ENCODE measurements at places on chromosomes 1 and 21.
A peak's percentile ranks its signal among the peaks of the same experiment; 100 is the strongest.

DNA sequence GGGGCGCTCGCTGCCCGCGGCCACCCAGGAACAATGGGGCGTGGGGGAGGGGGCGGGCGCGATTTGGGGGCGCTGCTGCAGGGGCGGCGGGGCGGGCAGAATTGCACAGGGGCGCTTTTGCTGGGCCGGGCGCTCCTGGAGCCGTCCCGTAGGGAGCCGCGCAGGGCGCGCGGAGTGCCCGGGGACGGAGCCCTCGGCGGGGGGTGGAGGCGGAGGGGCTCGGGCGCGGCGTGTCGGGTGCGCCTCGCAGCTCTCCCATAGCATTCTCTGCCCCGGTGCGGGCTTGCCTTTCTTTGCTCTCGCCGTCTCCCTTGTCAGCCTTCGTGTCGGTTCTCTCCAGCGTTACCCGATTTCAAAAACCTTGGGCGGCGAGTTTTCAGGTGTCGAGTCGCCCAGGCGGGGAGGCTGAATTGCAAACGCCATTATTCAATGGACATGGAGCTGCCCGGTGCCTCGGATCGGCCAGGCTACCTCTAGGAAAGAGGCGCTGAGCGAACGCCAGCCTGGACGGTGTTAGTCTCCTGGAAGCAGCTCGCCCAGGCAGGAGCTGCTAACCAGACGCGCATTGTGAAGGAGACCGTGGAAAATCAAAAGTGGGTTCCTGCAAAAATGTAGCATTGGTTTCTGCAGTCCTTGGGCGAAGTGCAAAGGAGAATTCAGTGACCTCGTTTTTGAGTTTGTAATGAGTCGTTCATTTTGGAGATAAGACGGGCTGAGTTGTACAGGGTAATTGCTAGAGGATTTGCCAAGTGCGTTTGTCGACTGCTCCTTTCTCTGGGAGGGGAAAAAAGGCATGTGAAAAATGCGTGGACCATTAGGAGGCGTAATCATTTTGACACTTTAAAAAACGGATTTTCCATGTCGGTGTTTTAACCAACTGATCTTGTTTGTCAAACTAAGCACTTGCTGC lies 626 bp downstream of the CXADR start:
- DNase-seq, result peak; percentile 65

- DNase-seq, result no peak
Measured at GRCh38 chr1:1439546-1440261, 4.2 kb downstream of the VWA1 start.

GRCh38 chr1:201470581-201470980 lies 1.6 kb upstream of the PHLDA3 start:
- no peak for DNase-seq

DNA sequence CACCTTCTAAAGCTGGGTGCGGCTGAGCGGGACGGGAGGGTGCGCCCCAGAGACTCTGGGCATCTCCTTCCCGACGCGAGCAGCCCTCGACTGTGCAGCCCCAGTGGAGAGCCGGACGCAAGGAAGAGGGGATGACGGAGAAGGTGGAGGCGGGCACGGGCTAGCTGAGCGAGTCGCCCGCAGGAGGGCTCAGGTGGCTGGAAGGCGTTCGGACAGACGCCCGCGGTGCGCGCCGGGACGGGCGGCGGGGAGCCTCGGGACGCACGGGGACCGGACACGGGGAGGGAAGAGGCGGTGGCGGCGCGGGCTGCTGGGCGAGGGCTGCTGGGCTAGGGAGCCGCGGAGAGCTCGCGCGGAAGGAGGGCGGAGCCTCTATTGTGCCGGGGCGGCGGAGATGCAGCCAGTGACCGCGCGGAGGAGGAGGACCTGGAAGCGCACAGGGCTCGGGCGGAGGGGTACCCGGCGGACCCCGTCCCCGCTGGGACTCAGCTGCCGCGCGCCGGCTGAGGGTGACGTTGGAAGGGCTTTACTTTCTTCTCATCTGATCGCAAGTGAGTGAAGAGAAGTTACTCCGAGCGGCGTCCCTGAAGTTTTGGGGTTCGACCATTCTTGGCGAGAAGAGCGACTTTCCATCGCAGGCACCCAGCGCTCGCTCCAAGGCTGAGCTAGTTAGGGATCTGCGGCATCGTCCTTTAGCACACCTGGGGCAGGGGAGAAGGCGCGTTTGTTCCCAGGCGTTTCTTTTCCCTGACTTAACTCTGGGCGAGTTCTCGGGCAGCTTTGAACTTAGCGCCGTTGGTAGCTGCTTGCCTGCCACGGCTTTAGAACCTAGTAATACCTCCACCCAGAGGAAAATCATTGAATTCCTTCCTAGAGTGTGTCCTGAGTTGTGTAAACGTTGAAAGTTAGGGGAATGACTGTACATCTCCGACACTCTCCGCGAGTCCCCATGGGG lies at the start of gene OLFML2B:
Gene OLFML2B (minus strand): TSS at position 323 of the 955 bp plus-strand sequence. CDS start 439 bp downstream, outside the sequence.
- DNase-seq, result peak; percentile 57

DNA sequence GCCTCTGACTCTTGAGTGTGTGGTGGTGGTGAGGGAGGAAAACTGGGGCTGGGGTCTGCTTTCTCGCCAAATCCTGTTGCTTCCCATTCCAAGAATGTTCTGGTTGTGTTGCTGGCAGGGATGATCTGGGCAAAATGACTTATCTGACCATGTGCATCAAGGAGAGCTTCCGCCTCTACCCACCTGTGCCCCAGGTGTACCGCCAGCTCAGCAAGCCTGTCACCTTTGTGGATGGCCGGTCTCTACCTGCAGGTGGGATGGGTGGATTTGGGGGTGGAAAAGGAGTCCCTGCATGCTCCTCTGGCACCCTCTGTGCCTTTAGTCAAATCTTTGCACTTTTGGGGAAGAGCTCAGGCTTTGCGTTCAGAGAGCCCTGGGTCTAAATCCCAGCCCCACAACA lies 18.1 kb downstream of the CYP4B1 start:
- no peak for DNase-seq

- no peak for DNase-seq
Measured at GRCh38 chr21:40902993-40903392, 56.0 kb upstream of the DSCAM start.

- peak; percentile 65 for DNase-seq
Measured at GRCh38 chr21:14306126-14306907, 76.6 kb downstream of the HSPA13 start.

DNA sequence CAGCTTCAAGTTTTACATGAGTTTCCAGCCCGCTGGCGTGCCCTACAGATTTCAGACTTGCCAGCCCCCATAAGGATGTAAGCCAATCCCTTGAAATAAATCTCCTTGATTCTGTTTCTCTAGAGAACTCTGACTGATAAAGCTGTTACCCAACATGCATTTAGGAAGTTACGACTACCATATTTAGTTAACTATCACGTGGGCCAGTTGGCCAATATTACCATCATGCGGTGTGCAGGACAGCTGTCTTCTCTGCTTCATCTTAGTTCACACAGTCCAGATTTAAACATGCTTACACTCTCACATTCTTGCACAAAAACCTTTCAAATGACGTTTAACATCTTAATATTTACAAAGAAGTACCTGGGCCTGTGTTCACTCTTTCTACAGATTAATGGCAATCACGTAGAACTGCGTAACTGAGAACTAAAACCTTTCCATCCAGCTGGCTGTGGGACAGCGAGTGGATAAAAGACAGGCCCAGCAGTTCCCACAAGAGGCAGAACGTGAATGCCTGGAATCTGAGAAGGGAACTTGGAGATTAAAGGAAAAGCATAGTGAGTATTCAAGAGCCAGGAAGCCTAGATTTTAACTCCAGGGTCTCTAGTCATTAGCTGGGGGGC lies 20.8 kb downstream of the FAM177B start:
- DNase-seq, result no peak

- DNase-seq, result peak; percentile 73
Measured at GRCh38 chr1:93180723-93181613, at the start of gene CCDC18. Gene CCDC18 (plus strand): TSS chr1:93180724. CDS start chr1:93183362, 2,638 bp downstream.

- peak; percentile 66 for DNase-seq
Measured at GRCh38 chr1:179599623-179600249, 8.1 kb downstream of the TDRD5 start.

- DNase-seq, result peak; percentile 63
Measured at GRCh38 chr1:192477630-192478029, 97.9 kb upstream of the RGS1 start.

DNA sequence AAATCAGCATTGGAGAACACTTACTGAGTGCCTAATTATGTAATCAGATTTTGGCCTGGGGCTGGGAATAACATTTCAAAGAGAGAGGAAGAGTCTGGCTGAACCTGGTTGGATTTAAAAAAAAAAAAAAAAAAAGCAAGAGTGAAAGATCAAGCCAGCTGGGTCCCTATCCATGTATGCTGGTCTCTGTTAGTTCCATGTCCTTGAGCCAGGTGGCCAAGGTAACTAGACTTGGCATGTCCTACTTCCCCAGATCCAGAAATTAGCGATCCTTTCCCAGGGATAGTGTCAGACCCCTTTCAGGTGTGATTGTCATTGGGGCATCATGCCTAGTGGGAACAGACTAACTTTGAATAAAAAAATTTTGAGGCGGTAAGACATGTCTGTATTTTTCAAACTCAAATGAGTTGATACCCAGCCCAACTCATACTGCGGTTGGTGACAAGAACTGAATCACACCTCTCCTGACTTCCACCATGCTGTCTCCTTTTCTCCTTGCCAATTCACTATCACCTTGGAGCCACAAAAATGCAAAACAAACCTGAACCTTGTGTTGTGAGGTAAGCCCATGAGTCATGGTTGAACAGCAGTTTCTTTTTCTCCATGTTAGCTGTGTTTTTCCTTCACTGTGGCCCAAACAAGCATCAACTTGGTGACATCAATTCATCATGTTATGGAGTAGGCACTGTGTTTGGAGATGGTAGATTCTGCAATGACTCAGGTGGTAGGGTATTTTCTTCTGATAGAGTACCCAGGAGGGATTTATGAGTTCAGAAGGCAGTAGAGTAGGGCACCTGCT lies 24.5 kb upstream of the PPP2R5A start:
- DNase-seq, result no peak

- peak; percentile 17 for DNase-seq
Measured at GRCh38 chr21:43361127-43361492, 65.8 kb downstream of the SIK1 start.

DNA sequence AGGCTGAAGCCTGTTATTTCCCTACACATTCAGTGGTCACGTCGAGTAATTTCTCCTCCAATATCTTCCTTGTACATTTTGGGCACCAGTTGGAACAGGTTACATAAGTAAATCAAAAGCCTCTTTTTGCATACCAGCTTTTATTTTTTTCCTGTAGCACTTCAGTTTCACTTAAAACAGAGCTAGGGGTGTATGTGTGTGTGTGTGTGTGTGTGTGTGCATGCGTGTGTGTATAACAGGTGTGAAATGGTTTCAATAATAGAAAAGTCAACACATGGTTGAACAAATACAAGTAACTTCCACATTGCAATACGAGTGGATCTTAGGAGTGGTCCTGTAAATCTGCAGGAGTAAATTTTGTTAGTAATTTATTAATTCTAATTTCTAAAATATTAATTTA lies 3.0 kb upstream of the MAN1A2 start:
- DNase-seq, result no peak

Data from lung microvascular endothelial cell (primary cell).